ENCODE measurements at places on chromosomes 2 and 18.

GRCh38 chr2:98572211-98572610 lies 36.1 kb downstream of the COA5 start:
- no peak for ATAC-seq

GRCh38 chr2:226837787-226838603 lies 2.1 kb downstream of the RHBDD1 start:
- ATAC-seq, result no peak

DNA sequence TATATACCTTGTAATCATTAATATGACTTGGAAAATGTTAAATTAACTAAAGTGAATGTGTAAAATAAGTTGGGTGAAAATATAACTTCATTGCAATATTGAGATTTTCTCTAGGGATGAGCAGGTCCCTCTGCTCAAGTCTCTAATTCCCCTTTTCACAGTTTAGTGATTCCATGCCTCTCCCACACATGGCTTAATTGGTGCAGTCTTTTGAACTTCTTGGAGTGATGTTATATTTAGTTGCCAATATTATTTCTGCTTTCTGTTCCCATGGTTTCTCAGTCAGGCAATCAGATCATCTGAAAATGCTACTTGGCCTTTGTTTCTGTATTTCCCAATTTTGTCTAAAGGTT lies 233.7 kb upstream of the SPOPL start:
- no peak for ATAC-seq

DNA sequence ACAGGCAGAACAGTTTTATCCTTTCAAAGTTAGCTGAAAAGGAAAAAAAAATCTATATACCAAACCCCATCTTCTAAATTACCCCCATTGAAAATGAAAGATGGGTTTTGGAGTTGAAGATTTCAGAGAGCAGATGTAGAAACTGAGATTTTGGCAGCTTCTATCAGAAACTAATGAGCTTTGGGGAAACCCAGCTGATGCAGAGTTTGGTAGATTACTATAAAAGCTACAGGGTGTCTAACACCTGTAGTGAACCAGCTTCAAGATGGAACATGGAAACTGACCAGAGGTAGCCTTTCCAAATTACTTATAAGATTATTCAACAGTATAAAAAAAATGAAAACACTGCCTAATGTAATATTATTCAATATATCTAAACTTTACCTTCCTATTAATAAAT lies 583.1 kb downstream of the XIRP2 start:
- ATAC-seq, result no peak

DNA sequence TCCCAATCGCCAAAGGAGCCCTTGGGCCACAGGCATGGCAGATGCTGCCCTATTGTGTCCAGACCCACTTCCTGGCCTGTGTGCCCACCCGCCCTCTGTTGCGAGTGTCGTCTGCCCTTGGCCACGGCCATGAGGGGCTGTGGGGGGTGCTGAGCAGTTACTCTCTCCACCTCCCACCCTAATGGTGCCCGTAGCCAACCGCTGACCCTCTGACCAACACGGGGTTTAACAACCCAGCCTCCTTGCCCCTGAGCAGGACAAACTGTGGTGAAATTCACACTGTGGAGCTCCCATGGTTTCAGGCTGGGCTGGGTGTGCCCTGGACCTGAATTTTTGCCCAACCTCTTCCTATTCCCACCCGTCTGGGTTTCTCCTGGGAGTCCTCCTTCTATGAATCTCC lies 145.7 kb upstream of the HDAC4 start:
- ATAC-seq, result no peak

GRCh38 chr2:161199912-161200701 lies 39.9 kb downstream of the TANK start:
- peak; percentile 70 for ATAC-seq

DNA sequence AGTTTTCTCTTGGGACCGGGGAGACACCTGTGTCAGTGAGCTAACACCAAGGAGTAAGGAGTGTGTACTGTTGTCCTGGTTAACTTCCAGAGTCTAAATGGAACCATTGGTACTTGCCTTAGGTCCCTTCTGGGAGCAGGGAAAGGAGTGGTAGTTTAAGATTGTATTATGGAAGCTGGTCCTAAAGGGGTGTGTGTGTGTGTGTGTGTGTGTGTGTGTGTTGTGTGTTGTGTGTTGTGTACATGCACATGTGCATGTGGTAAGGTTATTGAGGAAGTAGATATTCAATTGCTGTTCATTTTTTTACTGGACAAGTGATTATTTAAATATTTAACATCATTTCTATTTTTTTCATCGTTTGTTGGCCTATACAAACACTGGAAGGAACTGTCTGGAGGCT lies 1.4 kb downstream of the APLF start:
- ATAC-seq, result no peak

GRCh38 chr2:8094526-8094925 lies 587.3 kb upstream of the ID2 start:
- ATAC-seq, result no peak

DNA sequence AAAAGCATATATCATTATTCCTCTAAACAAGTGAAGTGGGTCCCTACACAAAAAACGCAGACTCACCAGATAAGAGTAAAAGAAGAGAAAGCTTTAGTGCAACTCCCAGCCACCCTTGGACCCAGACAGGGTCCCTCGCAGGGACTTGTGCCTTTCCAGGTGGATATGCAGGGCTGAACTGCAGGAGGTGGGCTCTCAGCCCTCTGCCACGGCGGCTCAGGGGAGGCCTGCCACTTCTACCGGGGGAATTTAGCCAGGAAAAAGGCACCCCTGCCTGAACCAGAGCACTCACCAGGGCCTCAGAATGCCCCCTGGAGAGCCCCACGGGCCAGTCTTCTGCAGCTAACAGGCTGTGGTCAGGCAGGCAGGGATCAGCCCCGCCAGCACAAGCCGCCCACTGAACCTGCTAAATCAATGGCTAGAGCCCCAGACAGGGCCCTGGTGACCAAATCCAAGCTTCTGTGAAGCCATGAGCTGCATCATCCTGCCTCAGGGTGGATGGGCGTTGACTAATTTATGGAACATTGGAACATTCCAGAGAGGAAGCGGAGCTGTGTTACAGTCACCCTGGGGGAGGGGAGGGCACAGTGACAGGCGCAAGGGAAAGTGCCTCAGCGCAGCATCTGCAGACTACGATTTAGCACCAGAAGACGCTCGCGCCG lies 209.3 kb downstream of the EIPR1 start:
- no peak for ATAC-seq

DNA sequence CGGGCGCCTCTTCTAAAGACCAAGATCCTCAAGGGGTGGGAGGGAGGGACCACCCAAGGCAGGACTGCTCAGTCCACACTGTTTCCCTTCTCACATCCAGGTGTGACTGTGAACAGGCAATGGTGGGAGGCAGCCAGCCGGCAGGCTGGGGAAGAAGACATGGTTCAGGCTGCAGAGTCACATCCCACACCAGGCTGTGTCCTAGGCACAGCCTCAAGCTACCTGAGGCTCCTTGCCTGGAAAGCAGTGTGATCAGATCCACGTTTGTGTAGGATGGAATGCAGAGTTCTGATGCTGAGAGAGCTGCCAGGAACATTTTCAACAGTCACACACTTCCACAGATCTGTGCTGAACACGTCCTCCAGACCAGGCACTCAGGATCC lies 16.4 kb downstream of the SLC66A2 start:
- no peak for ATAC-seq

DNA sequence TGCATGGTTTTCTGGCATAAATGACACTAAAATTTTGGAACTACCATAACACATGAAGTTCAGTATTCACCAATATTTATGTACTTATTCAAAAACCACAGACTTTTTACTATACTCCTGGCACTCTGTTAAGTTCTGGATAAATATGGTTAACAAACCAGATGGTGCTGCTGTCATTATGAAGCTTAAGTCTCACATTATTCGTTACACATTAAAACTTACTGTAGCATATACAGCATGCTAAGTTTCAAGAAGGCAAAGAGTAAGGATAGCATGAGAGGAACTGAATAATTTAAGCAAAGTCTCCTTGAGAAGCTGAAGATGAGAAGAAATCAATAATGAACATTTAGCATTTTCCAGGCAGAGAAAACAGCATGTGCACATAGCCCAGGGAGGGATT lies 929.5 kb downstream of the NRXN1 start:
- ATAC-seq, result no peak

GRCh38 chr2:204842661-204843485 lies 297.6 kb downstream of the PARD3B start:
- ATAC-seq, result peak; percentile 14

DNA sequence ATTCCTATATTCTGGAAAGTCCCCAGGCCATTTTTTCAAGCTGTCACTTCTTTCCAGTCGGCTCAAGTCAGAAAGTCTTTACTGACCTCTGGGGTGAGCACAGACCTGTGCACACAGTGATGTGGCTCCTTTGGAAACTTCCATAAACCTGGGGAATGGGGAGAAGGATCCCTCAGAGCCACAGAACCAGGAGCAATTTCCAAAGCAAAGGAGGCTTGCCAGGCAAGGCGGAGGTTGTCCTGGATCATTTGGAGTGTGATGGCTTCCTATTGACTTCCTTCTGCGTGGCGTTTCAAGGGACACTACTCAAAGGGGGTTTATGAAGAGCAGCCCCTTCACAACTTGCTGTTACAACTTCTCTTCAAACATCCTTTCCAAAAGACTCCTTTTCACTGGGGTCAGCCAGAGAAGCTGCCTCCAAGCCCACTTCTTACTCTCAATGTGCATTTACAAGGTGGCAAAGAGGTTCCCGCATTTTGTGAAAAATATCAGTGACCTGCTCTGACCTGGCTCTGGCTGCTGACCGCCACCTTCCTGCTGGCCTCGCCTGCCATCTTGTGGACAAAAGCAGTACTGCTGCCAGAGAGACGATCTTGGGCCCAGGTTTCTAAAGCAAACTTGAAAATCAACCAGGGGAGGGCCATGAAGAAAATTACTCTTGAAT lies 18.2 kb upstream of the TMEM247 start:
- peak; percentile 76 for ATAC-seq

DNA sequence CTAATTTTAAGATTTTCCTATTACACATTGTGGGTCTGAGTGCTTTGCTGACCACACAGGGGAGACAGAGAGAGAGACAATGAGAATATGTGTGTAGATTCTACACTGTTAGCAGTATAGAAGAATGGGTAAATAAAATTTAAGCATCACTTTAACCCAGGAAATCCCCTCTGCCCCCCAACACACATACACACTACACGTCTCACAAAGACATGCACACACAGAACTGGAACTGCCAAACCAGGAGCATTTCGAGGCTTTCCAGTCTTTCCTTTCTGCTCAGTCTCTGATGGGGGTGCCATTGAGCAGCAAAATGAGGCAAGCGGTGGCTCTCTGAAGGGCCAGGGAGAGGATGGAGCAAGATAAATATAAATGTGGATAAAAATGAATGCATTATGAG lies 2.5 kb downstream of the MERTK start:
- no peak for ATAC-seq

DNA sequence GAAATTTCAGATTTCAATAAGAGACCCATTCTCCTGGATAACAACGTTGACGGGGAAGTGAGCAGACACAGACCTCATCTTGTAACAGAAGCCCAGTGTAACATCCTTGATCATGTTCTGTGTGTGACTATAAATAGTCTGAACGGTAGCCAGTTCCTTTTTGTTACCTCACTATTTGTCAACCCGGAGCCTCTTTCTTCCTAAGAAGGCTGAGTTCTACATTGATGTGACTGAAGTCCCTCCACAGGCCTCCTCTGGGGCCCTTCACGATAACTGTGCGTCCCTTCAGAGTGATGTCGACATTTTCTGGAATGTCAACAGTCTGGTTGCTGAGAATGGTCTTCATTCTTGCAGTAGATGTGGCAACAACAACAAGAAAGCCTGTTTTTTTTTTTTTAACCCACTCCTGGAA lies 6.3 kb upstream of the PLEKHM3 start:
- ATAC-seq, result peak; percentile 63

DNA sequence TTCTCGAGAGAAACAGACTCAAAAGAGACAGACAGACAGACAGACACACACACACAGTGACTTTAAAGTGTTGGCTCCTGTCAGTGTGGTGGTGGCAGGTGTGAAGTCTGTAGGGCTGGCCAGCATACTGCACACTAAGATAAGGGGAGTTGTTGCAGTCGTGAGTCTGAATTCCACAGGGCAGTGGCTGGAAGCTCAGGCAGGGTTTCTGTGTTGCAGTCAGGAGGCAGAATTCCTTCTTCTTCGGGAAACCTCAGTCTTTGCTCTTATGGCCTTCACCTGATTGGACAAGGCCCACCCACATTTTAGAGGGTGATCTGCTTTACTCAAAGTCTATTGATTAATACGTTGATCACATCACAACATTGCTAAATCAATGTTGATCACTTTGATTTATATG lies 478.4 kb upstream of the HS6ST1 start:
- no peak for ATAC-seq

DNA sequence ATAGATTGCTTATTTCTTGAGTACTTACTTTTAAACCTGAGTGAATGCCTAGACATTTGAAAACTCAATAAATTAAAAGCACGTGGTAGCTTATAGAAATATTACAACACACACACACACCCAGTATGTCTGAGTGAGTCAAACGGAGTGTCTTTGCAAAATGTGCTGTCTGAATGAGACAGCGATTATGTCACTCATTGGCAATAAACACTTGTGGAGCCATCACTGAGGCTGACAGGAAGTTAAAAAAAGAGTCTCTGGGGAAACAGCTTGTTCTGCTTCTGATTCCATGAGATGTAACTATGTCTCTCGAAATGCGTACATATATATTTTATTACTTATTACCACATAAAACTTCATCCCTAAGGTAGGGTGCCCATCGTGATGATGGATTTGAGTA lies 22.3 kb upstream of the VPS4B start:
- ATAC-seq, result peak; percentile 64

GRCh38 chr2:27832396-27832795 lies 57.8 kb downstream of the RBKS start:
- no peak for ATAC-seq

DNA sequence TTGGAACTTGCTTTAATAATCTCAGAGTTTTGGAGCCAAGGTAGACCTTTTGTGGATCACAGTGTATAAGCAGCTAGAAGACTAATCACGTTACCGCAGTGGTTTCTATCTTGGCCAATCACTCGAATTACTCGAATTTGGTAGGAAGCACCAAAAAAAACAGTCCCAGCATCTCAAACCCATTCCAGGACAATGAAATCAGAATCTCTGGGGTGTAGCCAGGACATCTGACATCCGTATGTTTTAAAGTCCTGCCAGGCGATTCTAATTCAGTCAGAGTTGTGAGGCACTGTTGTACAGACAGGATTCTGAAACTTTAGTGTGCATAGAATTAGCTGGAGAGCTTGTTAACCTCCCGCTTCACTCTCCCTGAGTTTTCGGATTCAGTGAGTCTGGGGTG lies 30.8 kb downstream of the GRHL1 start:
- ATAC-seq, result no peak

- ATAC-seq, result no peak
Observed at GRCh38 chr2:75612108-75612861, 34.3 kb upstream of the MRPL19 start.

GRCh38 chr18:48844271-48844670 lies 106.5 kb downstream of the SMAD7 start:
- ATAC-seq, result no peak

- ATAC-seq, result no peak
Observed at GRCh38 chr2:31402388-31402787, 12.2 kb downstream of the XDH start.

DNA sequence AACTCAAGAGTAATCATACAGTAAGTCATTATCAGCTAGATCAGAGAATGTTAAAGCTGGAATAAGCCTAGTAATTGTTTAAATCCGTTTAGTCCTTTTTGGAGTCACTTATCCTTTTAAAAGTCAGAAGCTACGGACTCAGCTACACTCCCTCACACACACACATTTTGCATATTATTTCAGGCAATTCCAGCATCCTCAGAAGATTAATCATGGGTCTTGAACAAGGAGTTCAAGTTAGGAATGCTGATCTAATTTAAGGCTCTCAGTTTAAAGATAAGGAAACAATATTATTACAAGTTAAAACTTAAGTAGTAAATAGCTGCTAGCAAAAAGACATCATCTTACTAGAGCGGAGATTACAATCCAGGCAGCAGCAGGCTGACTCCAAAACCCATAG lies 74.3 kb downstream of the GTF3C3 start:
- no peak for ATAC-seq
